Cardiac fibroblast (primary cell): ENCODE measurements at places on chromosomes 1 and 21.

DNA sequence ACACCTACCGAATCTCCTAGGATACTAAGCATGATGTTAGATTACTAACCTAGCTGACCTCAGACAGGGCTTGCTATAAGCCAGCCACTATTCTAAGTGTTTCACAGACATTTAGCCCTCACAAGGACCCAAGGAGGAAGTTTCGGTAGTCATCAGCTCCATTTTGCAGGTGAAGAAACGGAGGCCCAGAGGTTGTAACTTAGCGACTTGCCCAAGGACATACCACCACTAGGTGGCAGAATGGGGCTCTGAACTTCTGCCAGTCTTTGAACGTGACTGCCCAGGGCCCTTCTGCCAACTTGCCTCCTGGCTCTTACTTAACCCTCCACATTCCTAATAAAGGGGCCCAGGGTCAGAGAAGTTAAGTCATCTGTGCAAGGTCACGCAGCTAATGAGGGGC is 283.5 kb downstream of the C1orf94 start:
- peak; percentile 10 for DNase-seq

GRCh38 chr1:109919303-109919702 is 8.7 kb downstream of the CSF1 start:
- no peak for DNase-seq

DNA sequence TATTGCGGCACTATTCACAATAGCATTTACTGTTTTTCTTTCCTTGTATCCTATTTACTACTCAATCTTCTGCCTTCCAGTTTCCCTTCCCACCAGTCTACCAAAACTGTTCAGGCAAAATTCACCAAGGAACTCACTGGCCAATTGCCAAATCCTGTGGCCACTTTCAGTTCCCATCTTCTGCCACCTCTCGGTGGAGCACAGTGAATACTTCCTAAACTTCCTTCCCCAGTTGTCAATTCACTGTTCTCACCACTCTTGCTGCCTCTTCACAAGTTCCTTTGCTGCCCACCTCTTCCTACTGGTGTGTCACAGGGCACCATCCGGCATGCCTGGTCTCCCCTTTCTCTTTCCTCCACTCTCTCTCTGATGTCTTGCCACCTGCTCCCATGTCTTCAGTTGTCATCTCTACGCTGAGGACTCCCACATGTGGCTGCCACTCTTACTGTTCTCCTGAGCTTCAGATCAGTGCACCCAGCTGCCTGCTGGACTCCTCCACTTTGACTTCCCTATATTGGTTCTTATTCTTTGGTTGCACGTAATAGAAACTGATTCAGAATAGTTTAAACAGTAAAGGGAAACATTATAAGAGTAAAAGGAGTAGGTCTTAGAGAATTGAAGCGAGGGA is 114.4 kb downstream of the PIK3R3 start:
- no peak for DNase-seq

GRCh38 chr1:111227434-111227833 is at the start of gene CHI3L2:
CHI3L2 (plus strand) TSS chr1:111227713; CDS start chr1:111227730, 17 bp downstream.
- DNase-seq, result peak; percentile 81

GRCh38 chr1:153291514-153291913 is 21.2 kb downstream of the PGLYRP3 start:
- no peak for DNase-seq

DNA sequence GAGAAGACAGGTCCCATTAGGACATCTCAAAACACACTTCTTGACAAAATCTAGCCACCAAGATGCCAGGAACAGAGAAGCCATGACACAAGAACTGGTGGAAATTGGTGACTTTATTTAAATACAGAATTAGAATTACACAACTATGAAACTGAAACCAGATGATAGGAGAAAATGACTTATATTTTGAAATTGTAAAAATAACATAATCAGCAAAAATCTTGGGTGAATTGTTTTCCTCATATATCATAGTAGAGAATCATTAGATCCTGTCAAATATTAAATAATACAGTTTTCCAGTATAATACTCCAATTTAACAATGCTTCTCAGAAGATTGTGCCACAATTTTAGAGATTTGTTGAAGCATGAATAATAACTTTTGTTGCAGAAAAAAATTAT is 81.5 kb upstream of the MROH9 start:
- no peak for DNase-seq

GRCh38 chr1:248914796-248915381 is 8.9 kb downstream of the PGBD2 start:
- no peak for DNase-seq

GRCh38 chr1:96080925-96081324 is 640.7 kb upstream of the PTBP2 start:
- peak; percentile 15 for DNase-seq

DNA sequence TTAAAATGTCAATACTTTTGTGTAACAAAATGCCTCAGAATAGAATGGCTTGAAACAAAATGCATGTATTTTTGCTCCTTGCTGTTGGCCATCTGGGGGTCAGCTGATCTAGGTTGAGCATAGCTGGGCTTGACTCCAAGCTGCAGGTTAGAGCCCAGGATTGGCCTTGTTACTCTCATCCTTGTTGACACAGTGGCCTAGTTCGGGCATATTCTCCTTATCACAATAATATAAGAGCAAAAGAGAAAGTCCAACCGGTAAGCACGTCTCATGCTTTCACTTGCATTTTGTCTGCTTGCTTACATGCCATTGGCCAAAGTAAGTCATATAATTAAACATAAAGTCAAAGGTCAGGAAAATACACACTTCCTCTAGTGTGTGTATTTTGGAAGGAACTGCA is 456.2 kb downstream of the KCNT2 start:
- peak; percentile 8 for DNase-seq

- DNase-seq, result no peak
These were observed 196.5 kb downstream of the DYRK1A start for GRCh38 chr21:37562920-37563640.

- DNase-seq, result no peak
These were observed 26.2 kb downstream of the NAV1 start for GRCh38 chr1:201565024-201565730.

DNA sequence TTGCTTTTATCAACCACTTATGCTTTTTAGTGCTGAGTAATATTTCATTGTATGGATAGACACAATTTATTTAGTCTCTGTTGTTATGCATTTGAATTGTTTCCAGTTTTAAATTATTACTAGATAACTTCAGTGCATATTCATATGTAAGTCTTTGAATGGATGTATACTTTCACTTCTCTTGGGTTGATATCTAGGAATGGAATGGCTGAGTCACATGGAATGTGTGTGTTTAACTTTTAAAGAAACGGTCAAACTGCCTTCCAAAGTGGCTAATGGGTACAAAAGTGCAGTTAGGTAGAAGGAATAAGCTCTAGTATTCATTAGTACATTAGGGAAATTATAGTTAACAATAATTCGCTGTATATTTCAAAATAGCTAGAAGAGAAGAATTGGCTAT is 82.4 kb downstream of the NPHS2 start:
- DNase-seq, result peak; percentile 15

GRCh38 chr1:192489748-192490147 is 85.8 kb upstream of the RGS1 start:
- DNase-seq, result peak; percentile 95

- peak; percentile 19 for DNase-seq
These were observed 162.4 kb upstream of the PTBP2 start for GRCh38 chr1:96559181-96559580.

DNA sequence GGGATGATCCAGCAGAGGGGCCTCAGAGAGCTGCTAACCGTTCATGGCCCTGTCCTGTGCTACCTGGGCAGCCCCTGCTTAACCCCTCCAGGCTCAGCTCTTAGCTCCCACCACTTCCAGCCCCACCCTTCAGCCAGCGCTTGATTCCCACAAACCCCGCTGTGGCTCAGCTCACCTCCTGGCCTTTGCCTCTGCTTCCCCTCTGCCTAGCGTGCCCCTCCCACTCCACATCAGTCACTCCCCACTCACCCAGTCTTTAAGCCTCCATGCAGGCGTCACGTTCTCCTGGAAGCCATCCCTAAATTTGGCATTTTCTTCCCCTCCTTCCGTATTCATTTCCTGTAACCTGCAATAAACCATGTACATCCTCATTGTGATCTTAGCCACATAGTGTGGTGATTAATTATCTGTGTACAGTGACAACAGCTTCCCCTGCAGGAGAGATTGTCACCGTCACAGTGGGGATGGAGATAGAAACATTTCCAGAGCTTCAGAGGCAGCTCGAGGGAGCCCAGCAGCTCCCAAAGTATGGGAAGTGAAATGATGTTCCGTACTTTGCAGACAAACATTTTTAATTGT is 65.5 kb downstream of the EPHB2 start:
- DNase-seq, result no peak

GRCh38 chr1:154935749-154936554 is 567 bp downstream of the PMVK start:
- DNase-seq, result no peak

DNA sequence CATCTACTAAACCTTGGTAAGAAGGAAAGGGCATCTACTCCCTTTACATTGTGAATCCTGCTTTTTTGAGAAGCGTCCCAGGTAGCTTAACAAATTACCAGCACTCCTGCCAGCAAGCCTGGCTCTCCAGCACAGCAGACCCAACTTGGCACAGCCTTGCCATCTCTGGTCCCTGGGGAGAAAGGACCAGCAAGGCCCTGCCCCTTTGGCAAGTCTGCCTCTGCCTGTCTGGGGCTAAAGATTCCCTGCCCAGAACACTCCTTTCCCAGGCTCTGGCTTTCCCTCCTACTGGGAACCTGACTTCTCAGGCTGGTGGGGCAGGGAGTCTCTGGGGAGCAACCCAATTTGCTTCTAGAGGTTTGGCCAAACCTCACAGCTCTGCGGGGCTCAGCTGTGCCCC is 68.5 kb downstream of the ATP2B4 start:
- DNase-seq, result peak; percentile 44

DNA sequence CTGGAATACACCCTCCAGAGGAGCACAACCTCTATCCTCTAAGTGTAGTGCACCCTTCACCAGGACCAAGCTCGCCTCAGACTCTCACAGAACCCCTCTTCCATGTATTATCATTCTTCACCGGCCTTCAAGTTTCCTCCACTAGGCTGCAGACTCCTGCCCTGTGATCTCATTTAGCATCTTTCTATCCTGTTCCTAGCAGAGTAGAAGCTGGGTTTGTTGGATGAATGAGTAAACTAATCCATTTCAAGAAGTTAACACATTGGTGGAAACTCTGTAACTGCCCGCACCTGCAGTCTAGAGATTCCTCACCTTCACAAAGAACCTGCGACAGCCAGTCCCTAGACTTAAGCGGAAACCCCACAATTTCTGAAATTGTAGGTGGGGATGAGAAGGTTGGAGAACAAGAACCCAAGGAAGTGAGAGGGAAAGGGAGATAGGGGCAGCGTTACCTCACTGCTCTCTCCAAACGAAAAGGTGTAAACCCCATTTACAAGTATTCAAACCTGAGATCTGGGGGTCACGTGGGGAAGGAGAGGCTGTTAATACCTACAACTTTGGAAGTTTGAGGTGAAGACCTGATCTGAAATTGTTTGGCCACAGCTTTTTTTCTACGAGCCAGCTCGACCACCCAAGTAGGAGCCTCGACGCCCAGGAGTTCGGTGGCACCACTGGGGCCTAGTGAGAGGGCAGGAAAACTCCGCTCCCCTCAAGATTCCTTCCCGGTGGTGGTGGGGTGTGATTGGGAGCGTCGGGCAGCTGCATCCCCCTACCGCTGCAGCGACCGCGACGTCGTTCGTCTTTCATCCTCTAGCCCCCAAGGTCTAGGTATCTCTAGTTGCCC is 1.2 kb downstream of the PTPN14 start:
- peak; percentile 52 for DNase-seq
